Prostate gland (tissue), 2 donors: ENCODE measurements at places on chromosomes 16 and 17. TPM values are rescaled to one million over a fixed set of nuclear protein-coding genes. Genes with fewer than 3 reads are reported as not detected.

- DNase-seq, result no peak
These were observed 1.2 kb upstream of the ZFHX3 start for GRCh38 chr16:73049091-73049490.

DNA sequence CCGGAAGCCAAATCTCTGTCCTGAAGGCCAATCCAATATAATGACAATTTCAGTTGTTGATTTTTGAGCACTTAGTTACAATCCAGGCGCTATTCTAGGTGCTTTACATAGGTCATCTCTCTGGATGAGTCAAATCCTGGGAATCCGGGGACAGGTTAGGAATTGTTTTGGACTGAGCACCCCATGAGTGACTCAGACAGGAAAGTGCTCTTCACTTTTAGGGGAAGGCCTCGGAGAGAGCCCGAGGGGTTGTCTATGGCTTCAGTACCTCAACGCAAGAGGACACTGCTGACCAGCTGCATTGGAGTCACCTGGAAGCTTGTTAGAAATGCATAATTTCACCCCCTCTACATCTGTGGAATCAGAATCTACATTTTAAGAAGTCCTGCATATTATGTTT is 108.8 kb downstream of the IRX5 start:
- no peak for DNase-seq

DNA sequence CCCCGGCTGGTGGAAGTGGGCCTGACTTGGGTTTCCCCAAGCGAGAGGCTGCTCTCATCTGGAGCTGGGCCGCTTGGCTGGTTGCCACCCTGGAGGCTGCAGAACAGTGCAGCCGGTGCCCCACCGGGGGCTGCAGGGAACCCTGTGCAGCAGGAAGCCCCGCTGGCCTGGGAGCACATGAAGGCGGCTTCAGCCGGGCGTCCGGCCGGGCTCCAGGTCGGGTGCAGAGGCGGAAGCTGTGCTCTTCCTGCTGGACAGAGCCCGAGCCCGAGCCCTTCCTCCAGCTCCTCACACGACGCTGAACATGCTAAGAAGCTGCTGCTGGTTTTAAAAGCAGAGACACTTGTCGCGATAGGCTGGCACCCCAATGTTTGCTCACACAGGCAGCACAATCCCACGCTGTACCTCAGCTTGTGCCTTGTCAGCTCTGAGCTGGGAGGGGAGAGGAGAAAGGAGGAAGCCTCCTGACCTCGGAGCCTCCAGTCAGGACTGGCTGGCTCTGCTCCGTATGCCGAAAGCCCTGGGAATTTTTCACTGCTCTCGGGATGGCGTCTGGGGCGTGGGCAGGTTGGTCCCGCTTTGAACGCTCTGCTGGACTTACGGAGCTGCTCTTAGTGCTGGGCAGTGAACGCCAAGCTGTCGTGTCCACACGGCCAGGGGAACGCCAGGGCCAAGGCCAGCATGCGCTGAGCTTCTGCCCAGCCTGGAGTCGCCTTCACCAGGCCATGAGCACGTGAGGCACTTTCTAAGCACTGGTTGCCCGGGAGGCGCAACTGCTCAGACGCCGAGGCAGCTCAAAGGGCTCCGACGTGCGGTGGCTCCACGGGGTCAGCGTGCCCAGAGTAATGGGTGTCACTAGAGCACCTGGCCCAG is 8.8 kb downstream of the CDK5R1 start:
- no peak for DNase-seq

DNA sequence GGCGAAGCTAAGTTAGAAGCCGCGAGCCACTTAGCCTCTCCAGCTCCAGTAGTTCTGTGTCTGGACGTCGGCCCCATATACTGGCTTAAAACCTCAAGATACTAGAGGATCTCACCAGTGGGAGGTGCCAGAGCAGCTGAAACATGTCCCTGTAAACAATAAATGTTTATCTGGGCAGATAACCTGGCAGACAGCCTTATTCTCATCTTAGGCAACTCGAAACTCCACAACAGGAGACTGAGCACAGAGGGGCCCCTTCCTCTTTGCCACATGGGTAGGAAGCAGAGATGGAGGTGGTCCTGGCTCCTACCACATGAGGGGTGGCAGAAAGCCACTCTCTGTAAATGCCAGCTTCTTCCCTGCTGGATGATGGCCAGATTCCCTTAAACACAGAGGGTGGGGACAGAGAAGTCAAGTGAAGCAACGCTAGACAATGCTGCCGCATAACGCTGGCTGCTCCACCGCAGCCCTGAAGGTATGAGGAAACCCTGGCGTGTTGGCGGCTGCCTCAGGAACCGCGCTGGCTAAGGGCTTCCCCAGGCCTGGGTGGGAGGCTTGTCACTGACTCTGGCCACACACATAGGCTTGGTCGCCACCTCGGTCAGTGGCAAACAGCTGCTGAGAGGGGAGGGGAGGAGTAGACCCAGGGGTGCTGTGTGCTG is 67.9 kb downstream of the HIC1 start:
- peak; percentile 82 for DNase-seq

- no peak for DNase-seq
These were observed 27.7 kb upstream of the RASD1 start for GRCh38 chr17:17523731-17524490.

- DNase-seq, result no peak
These were observed 8.1 kb upstream of the ATP2A3 start for GRCh38 chr17:3972281-3972731.

- no peak for DNase-seq
These were observed 2.2 kb upstream of the NUTF2 start for GRCh38 chr16:67844497-67844896.

DNA sequence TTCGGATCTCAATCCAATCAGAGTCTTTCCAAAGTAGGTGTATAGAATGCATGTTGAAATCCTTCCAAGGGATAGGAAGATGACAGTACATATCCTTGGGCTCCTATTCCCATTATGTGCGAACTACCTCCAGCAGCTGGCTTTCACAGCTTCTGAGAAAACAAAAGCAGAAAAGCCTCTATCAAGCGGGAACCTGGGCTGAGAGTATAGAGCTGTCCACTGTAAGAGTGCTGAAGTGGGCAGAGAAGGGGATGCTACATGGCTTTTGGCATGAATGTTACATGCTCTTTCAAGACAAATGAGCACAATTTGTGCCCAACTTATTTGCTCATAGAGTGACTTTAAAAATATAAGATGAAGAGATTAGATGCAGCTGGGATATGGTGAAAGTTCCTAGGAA is 993.5 kb downstream of the CDH8 start:
- DNase-seq, result no peak

GRCh38 chr17:2056206-2057174 is 1.6 kb downstream of the HIC1 start:
- DNase-seq, result no peak

DNA sequence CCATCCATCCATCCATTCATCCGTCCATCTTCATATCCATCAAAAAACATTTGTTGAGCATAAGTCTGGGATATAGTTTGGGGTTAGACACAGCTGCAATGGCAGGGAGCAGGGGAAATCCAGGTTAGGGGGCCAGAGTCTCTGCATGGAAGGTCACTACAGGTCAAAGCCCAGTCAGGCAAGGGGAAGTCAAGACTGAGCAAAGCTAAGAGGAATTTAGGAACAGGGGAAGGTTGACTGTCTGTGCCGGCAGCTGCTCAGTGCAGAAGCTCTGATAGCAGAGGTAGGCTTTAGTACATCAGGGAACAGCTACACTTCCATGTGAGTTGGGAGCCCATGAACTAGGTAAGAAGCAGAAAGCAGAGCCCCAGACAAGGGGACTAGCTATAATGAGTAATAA is 68.1 kb downstream of the IRF8 start:
- no peak for DNase-seq

DNA sequence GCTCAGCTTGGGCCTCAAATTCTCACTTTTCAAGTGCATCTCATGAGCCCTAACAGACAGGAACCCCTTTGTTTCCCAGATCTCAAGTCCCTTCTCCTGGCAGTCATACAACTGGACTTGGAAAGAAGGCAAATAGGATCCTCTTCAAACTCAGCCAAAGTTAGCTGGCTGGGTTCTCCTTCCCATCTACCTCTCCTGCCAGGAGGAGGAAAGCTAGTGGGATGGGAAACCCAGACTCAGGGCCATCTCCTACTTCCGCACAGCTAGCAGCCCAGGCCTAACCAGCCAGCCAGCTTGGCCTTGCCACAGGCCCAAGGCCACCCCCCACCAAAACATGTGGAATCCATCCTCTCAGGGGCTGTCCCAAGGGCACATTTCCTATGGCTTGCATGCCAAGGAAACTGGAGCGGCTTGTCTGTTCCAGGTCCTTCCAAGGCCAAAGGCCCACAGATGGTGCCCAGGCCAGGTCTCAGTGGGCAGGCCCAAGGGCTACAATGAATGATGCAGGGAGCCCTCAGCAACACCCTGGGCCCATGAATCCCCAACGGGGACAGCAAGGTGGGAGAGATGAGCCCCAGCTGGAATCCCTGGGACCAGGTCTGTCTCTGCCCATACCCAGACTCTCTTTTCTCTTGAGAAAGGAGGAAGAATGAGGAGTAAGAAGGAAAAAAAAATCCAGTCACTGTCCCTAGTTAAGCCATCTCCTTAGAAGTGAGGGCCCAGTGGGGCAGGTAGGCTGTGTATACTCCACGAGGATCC is 1.7 kb downstream of the SMARCD2 start:
- DNase-seq, result peak; percentile 16

- DNase-seq, result no peak
These were observed 738 bp upstream of the XPO6 start for GRCh38 chr16:28212532-28212873.

DNA sequence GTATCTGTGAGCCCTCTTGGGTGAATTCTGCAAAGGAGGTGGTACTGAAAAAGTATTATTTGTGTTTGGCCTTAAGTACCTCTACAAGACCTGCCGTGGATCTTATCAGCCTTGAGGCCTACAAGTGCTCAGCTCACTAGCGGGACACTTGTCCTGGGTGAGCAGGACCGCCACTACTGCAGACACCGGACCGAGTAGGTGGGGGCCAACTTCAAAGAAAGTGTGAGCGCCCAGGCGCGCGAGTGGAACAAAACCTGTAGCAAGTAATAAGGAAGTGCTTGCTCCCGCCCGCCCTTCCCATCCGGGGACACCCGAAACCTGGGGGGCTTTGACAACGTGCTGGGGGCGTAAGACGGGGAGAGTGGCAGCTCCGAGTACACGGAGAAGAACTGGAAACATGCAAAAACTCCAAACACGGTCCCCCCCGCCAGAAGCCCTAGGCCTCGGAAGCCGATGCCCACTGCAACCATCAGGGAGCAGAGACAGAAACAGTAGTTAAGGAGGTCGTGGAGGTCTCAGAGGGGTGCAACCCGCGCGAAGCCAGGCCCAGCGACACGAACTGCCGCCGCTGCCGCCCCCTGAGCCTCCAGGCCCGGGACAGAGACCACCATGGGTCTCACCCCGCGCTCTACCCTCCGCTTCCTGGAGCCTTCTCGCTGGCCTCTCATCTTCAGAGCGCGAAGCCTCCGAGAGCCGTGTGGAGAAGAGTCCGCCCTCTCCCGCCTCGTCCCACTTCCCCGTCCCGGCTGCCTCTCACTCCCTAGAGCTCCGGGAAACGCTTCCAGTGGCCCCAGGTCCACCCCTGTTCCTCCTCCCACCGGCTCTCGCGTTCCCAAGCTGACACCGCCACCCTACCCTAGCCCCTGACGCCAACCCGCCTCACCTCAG is 537 bp downstream of the CNOT1 start:
- DNase-seq, result peak; percentile 54

GRCh38 chr17:77427391-77427991 is 286.7 kb downstream of the SEC14L1 start:
- no peak for DNase-seq

GRCh38 chr16:88665570-88665969 is 2.7 kb upstream of the MVD start:
- no peak for DNase-seq

GRCh38 chr16:79665970-79666369 is 65.4 kb upstream of the MAF start:
- no peak for DNase-seq

- DNase-seq, result no peak
These were observed 859.1 kb upstream of the GOT2 start for GRCh38 chr16:59593194-59593661.

DNA sequence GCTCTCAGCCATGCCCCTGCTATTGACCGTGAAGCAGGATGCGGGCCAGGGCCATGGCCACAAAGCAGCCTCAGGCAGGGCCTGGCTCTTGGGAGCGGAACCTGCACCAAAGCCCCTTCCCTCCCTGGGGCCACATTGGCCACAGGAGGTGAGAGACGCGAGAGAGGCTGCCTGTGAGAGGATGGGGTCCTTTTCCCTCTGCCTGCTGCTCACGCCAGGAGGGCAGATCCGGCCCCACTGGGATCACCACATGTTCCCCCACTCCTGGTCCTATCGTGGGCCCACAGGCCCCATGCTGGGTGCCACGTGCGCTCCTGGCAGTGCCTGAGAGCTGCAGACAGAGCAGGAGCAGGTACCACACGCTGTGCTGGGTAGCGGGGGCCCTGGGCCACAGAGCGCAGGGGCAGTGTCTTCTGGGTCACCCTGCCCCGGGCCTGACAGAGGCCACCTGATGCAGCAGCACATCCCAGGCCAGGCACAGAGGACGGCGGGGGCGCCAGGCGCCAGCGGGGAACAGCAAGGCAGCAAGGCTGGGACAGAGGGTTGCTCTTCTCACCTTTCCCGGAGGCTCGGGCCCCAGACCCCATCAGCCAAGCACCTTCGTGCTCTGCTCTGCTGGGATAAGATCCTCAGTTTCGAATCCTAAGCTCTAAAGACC is 9.2 kb upstream of the NUDT16L1 start:
- DNase-seq, result no peak

GRCh38 chr17:77590951-77591735 is 367.4 kb upstream of the TNRC6C start:
- no peak for DNase-seq

- no peak for DNase-seq
These were observed 345 bp downstream of the EMC8 start for GRCh38 chr16:85798901-85799496.

DNA sequence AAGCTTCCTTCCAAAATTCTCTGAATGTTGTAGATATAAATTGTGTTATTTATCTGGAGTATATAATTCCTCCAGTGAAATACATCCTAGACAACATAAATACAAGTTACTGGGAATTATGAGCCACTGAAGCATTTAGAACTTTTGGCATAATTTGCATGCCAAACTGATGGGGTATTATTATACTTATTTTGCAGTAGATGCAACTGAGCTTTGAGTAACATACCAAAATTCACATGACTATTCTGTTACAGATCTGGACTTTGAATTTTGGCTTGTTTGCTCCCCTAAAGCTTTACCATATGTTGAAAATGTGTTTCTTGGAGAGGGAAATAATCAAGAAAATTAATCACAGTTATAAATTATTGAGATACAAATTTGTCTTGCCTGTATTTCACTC is 372.5 kb downstream of the CDH11 start:
- DNase-seq, result no peak

KCNJ2 gene
- total RNA-seq, result 3.1 TPM

GPR142 gene
- total RNA-seq, result not detected

KRT24 gene
- total RNA-seq, result not detected

TTLL6 gene
- total RNA-seq, result 4.0 TPM

TAT gene
- total RNA-seq, result 0.17 TPM

CD300H gene
- not detected for total RNA-seq

DCTPP1 gene
- 31.6 TPM for total RNA-seq

PSMB3 gene
- 192 TPM for total RNA-seq

GUCY2D gene
- not detected for total RNA-seq

TPSG1 gene
- total RNA-seq, result not detected
